ENCODE measurements at places on chromosomes 7 and 10. TPM values are rescaled to one million over a fixed set of nuclear protein-coding genes. Genes with fewer than 3 reads are reported as not detected.

The TRA2A gene
- total RNA-seq = 34.3 TPM

DNA sequence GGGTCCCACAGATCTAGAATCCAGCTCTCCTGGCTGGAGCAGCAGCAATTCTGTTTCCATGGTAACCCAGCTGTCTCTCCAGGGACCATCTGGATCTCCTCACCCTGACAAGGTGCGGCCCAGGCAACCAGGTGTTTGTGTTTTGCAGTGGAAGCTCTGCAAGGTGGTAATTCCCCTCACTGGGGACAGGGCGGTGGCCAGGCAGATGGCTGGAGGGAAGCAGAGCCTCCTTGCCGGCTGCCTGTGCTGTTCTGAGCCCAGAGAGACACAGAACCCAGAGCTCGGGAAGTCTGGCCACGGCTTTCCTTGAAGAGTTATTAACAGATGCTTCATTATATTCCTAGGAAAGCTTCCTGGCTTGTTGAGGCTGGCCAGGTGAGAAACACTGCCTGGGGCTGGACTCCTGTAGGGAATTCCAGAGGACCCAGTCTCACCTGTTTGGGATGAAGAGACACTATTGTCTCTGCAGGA, 118.2 kb upstream of the PPIF start:
- no peaks in the 10 kb centered on the region for H3K36me3 ChIP-seq
- H3K4me1 ChIP-seq = peaks cover 5% of the 10 kb centered on the region
- H3K27me3 ChIP-seq = no peaks in the 10 kb centered on the region
- H3K4me3 ChIP-seq = no peak overlapping the region

- no peaks in the 10 kb centered on the region for H3K36me3 ChIP-seq
- H3K4me3 ChIP-seq = no peak overlapping the region
- no peaks in the 10 kb centered on the region for H3K4me1 ChIP-seq
These were observed 190.2 kb upstream of the HGF start for GRCh38 chr7:81960026-81960425.

GRCh38 chr7:77453531-77453930, 37.4 kb upstream of the GSAP start:
- DNase-seq = peak; percentile 17
- H3K27me3 ChIP-seq = no peaks in the 10 kb centered on the region
- no peak overlapping the region for H3K4me3 ChIP-seq
- no peaks in the 10 kb centered on the region for H3K36me3 ChIP-seq
- H3K27ac ChIP-seq = no peak overlapping the region

DNA sequence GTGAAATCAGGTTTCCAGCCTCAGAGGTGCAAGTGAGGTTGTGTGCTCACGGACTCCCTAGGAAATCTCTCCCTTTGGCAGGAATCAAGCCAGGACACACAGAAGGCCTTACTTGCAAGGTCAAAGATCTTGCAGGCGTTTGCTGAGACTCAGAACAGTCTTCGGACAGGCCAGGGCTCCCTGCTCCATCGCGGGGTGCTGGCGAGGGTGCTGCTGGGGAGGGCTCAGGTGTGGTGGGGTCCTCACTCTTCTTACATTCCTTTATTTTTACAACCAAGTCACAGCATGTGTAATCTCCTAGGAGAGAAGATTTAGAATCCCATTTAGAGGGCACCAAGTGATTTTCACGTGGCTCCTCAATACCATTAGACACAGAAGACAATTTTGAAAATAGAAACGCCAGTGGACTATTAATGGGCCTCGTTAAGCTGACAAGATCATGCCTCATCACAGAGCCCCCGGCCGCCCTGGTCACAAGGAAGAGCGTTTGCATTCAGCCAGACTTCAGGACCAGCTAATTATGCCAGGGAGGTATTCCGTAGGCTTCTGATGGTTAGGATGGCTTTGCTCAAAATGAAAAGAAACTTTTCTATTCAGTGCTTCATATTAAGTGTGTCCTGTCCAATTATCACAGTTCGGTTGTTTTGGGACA, 73.1 kb upstream of the ADAM12 start:
- no peak for DNase-seq
- H3K36me3 ChIP-seq = no peaks in the 10 kb centered on the region
- H3K4me1 ChIP-seq = no peaks in the 10 kb centered on the region
- no peak overlapping the region for H3K4me3 ChIP-seq

DNA sequence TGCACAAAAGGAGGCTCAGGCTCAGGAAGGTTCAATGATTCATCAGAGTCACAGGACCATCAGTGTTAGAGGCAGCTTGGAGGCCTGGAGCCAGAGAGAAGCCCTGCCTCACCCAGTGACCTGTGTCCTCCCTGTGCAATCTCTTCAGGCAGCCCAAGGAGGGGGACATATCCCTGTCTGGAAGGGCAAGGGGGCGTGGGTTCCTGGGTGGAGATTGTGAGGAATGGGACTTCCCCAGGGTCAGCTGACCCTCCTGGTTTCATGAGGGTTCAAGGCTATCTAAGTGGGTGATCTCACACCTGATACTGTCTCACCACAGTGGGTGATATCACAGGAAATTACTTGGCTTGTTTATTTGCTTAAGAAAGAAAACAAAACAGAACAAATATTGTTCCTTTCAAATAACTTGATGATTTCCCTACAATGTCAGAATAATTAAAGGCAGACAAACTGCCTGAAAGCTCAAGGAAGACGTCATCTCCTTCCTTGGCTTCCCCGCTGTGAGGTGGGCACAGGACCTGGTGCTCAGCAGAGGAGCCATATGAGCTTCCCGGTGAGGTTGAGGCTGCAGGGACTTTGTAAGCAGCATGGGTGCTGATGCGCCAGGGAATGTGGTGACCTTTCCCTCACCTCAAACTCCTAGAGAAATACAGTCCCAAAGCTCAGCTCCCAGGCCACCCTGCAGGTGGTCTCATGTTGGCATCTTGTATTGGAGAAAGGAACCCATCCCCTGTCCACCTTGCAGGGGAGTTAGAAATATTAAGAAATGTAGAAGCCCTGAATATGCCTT, 763.2 kb downstream of the GRID1 start:
- H3K4me1 ChIP-seq = no peaks in the 10 kb centered on the region
- DNase-seq = no peak
- H3K4me3 ChIP-seq = no peak overlapping the region
- no peaks in the 10 kb centered on the region for H3K27me3 ChIP-seq
- H3K27ac ChIP-seq = no peak overlapping the region
